Activated T-cell treated with anti-CD3 and anti-CD28 coated beads, Interleukin-2, amount 50 U/mL, for 24 hours (primary cell): ENCODE measurements at places on chromosomes 13 and 19.

DNA sequence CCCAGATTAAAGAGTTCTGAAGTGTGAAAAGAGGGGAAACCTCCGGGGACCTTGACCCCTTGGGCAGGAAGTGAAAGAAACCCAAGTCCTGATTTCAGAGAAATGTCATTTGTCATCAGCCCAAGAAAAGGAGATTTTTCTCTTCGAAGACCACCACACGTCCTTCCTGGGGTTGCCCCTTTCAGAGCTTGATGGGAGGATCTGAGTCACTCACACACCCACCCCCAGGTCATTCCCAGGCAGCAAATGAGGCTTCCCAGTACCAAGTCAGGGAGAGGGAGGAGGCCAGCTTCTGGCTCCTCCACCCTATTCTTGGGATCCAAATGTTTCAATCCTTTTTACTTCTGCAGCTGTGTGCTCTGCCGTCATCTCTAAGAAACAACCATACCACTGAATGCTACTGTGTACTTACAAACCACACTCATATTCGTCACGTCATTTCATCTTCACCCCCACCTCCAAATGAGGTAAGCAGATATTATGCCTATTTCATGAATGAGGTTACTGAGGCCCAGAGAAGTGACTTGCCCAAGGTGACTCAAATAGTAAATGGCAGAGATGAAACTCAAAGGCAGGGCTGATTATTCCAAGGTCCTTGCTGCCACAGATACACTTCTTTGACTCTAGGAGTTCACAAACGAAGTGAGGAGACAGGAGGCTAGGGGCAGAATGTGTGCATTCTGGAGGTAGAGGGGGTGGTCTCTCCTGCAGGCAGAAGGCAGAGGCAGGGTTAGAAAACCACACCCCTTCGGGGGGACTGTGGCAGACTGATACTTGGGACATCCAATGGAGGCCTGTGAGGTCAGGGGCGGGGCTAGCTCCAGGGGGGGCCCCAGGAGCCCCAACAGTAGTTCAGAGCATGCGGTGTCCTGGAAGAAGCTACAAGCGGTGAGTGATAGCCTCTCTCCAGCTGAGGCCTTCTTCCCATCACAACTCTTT is 5.0 kb upstream of the KMT2B start:
- H3K4me1 ChIP-seq, result peaks cover 57% of the 10 kb centered on the region
- peak overlapping the region; percentile 88 for H3K4me3 ChIP-seq
- H3K27me3 ChIP-seq, result no peaks in the 10 kb centered on the region

DNA sequence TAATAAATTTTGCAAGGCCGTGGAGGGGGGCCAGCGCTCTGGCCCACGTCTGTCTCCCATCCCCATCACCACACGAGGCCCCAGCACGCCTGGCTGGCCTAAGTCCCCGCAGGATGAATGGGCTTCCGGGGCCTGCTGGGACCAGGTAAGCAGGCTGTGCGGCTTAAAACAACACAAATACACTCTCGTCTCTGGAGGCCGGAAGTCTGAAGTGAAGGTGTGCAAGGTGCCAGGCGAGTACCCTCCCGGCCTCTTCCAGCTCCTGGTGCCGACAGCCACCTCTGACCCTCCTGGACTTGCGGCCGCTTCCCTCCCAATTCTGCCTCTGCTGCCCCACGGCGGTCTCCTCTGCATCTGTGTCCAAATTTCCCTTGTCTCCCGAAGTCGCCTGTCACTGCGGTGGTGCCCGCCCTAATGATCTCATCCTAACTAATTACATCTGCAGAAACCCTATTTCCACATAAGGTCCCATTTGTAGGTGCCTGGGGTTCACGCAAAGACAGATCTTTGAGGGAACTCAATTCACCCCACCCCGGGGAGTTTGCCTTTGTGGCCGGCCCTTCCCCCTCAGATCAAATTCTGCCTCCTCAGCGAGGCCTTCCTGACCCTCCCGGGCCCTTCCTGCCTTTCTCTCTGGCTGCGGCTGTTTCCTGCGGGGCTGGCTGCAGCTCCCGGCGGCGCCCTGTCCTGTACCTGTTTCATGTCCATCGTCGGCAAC is 8.1 kb upstream of the PTBP1 start:
- no peak overlapping the region for H3K27ac ChIP-seq
- H3K4me3 ChIP-seq, result no peak overlapping the region
- no peaks in the 10 kb centered on the region for H3K27me3 ChIP-seq
- no peak for DNase-seq
- no peaks in the 10 kb centered on the region for H3K4me1 ChIP-seq

DNA sequence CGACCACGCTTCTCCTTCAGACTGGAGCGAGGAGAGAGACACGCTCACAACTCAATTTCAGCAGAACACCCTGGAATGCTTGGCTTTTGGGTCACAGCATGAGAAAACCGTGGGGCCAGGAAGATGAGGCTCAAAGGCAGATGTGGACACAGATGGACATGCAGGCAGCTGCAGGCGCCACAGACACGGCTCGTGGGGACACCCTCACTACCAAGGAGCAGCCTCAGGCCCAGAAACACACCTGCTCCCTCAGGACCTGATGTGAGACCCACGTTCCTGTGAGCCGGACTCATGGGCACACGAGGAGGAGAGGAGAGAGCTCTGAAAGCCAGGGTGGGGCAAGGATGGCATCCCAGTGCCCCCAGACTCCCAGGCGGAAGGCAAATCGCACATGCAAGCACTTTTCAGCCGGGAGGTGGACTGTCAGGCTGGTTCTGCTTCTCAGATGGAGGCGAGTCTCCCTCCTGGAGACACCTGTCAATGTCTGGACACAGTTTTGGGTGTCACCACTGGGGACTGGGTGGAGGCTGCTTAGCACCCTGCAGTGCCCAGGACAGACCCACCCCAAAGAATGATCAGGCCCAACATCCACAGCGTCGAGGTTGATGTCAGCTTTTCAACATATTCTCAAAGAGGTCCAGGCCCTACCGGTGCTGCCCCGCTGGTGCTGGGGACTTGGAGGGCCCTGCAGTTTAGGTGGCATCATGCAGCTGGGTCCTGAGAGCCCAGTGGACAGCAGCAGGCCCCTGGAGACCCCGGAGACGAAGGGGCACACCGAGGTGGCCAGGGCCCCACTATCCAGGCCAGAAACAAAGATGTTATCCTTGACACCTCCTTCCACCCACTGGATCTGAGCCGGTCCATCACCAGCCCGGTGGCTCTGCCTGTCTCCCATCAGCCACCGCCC is 2.3 kb downstream of the ABHD17A start:
- H3K4me1 ChIP-seq, result peaks cover 35% of the 10 kb centered on the region
- H3K36me3 ChIP-seq, result peaks cover 48% of the 10 kb centered on the region
- DNase-seq, result no peak
- no peaks in the 10 kb centered on the region for H3K27me3 ChIP-seq
- peak overlapping the region; percentile 96 for H3K27ac ChIP-seq

DNA sequence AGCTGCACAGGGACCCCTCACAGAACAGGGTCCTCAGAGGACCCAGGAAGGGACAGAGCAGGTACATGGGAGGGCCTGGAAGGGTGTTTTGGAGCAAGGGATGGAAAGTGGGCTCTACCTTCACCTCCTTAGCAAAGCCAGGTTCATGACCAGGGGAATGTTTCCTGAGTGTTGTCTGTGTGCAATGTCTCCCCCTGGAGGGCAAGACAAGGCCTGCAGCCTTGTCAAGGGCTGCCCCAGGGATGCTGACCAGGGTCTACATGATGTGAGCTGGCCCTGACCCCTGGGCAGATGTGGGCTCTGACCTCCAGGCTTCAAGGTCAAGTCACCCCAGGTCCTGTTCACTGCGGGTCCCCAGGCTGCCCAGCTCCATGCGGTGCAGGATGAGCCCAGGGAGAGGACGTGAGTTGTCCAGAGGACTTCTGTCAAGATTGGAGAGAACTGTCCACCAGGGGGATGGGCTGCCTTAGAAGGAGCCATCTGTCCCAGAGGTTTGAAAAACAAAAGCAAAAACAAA is 1.0 kb upstream of the CEACAM1 start:
- peak overlapping the region; percentile 65 for H3K4me3 ChIP-seq
- H3K27me3 ChIP-seq, result no peaks in the 10 kb centered on the region
- peak overlapping the region; percentile 86 for H3K27ac ChIP-seq
- H3K36me3 ChIP-seq, result no peaks in the 10 kb centered on the region
- H3K4me1 ChIP-seq, result peaks cover 38% of the 10 kb centered on the region

- H3K36me3 ChIP-seq, result peaks cover 92% of the 10 kb centered on the region
- H3K4me3 ChIP-seq, result peak overlapping the region; percentile 99
- no peak for DNase-seq
- peak overlapping the region; percentile 99 for H3K27ac ChIP-seq
- no peaks in the 10 kb centered on the region for H3K27me3 ChIP-seq
Observed at GRCh38 chr19:58304255-58304654, 922 bp upstream of the ERVK3-1 start.

DNA sequence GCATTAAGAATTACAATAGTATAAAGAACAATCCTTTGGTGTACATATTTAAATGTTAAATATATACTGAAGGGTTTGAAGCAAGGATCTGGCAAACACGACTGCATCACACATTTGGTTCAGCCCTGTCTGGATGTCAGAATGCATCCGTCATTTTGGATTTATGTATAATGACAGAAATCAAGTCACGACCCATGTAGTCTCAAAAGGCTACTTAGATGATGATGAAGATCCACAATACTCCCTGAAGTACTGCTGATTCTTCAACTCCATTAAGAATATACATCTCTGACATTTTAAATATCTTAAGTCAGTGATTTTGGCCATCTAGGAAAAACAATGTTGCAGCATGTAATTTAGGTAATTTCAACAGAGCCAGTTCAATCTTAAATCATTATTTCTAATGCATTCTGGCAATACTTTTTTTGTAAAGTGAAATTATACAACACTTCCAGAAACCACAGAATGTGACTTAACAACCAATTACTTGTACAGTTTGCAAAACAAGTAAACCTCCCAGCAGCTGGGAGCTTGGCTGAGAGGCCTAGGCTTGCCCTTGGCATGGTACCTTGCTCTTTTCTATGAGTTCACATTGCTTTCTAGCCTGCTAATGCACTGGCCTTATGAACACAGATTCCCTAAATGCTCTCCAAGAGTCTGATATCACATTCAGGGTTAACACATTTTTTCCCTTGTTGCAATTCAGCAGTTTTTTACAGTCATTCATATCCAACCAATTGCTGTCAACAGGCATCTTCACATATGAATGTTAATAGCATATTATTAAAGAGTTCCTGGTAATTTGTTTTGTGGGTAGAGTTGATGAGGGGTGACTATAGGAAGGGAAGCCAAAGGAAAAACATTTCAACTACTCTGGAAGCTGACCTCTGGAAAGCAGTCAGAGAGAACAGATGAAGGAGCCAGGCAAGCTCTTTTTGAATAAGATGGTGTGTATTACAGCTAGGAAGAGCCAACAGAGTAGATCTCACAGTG is 175.2 kb downstream of the ENOX1 start:
- no peaks in the 10 kb centered on the region for H3K36me3 ChIP-seq
- no peaks in the 10 kb centered on the region for H3K4me1 ChIP-seq
- no peak overlapping the region for H3K4me3 ChIP-seq
- H3K27ac ChIP-seq, result no peak overlapping the region

DNA sequence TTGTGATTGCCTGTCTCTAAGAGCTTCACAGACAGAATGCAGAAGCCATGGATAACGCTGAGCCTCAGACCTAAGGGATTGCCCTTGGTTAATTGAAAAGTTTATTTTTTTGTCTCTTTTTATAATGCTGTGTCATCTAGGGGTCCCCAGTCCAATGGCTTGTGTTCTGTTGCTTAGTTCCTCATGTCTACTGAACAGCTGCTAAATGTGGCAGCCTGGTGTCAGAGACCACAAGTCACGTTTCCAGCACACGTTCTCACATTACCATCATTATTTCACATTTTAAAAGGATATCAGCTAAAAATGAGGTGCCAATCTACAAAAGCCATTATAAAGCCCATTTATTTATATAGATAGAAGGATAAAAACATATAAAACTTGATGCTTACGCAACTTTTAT is 1362.0 kb downstream of the PCDH9 start:
- no peaks in the 10 kb centered on the region for H3K36me3 ChIP-seq
- H3K4me1 ChIP-seq, result no peaks in the 10 kb centered on the region
- H3K27ac ChIP-seq, result no peak overlapping the region
- H3K4me3 ChIP-seq, result no peak overlapping the region

GRCh38 chr13:91468301-91468700 is 69.9 kb downstream of the GPC5 start:
- no peaks in the 10 kb centered on the region for H3K4me1 ChIP-seq
- no peak for DNase-seq
- H3K36me3 ChIP-seq, result no peaks in the 10 kb centered on the region
- H3K27me3 ChIP-seq, result peaks cover 5% of the 10 kb centered on the region
